Fibroblast of mammary gland (primary cell): ENCODE measurements at places on chromosomes 3 and 15.

DNA sequence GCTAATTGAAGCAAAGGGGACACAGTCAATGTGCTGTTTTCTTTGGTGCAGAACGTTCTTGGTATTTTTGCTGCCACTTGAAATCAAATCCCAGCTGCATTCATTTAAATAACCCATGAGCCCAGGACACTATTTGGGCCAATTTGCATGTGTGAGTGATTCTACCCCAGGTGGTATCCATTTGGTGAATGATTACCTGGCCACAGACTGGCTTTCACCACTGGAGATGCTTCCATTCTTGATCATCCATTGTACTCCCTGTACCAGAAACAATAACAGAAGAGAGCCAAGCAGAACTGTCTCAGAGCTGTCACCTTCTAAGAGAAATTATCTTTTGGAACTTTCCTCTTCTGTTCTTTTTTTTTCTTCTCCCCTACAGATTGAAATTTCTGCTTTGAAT, 139.7 kb upstream of the RARB start:
- DNase-seq, result no peak

DNA sequence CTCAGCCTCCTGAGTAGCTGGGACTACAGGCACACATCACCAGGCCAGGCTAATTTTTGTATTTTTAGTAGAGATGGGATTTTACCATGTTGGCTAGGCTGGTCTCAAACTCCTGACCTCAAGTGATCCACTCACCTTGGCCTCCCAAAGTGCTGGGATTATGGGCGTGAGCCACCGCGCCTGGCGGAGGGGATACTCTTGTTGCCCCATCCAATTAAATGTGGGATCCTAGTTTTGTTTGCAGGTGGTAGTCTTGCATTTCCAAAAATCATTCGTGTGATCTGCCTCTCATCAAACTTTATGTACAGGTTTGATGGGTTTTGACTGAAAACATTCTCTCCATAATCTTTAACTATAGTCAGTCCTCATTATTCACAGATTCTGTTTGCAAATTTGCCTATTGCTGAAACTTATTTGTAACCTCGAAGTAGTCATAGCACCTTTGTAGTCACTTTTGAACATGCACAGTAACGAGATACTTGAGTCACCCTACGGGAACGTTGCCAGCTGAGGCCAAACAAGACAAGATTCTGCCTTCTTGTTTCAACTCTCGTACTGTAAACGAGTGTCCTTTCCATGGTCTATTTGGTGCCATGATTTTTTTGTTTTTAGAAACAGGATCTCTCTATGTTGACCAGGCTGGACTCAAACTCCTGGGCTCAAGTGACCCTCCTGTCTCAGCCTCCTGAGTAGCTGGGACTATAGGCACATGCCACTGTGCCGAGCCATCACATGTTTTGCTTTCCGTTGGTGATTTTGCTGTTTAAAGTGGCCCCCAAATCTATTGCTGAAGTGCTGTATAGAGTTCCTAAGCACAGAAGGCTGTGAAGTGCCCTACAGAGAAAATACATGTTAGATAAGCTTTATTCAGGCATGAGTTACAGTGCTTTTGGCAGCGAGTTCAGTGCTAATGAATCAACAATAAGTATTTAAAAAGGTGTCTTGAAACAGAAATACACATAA, 8.1 kb upstream of the MAPK6 start:
- peak; percentile 97 for DNase-seq

DNA sequence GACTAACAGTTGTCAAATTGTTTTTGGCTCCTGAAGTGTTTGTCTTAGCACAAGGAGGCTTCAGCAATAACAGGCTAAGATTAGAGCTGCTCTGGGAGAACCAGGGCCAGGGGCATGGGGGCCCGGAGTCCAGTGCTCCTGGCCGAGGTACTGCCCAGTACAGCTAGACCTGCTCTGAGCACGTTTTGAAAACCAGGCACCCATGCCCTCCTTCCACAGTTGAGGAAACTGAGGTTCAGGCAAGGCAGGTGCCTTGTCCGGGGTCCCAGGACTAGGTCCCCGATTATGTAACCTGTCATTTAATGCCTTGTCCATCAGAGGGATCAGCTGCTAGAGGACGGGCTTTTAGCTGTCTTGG, 19.2 kb downstream of the KBTBD13 start:
- DNase-seq, result no peak

DNA sequence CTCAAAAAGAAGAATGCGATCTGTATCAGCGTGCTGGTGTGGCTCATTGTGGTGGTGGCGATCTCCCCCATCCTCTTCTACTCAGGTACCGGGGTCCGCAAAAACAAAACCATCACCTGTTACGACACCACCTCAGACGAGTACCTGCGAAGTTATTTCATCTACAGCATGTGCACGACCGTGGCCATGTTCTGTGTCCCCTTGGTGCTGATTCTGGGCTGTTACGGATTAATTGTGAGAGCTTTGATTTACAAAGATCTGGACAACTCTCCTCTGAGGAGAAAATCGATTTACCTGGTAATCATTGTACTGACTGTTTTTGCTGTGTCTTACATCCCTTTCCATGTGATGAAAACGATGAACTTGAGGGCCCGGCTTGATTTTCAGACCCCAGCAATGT, 1.3 kb downstream of the P2RY1 start:
- no peak for DNase-seq

DNA sequence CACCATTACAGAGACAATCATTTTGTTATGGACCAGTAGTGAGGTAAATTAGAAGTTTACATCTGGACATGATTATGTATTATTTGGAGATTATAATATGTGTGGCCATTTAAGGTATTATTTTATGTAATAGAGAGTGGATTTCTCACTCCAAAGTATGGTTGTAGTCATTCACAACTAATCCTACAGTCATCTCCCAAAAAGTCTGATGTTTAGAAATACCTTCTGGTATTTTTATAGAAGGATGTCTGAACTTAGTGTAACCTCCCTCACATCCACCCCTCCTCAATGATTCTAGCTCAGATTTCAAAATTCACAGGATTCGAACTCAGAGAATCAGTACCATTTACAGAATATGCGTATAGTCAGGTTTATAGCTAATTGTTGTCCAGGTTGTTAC, 346.6 kb upstream of the MEIS2 start:
- DNase-seq, result no peak

GRCh38 chr3:136366289-136366688, 116.1 kb downstream of the PCCB start:
- DNase-seq, result peak; percentile 80

DNA sequence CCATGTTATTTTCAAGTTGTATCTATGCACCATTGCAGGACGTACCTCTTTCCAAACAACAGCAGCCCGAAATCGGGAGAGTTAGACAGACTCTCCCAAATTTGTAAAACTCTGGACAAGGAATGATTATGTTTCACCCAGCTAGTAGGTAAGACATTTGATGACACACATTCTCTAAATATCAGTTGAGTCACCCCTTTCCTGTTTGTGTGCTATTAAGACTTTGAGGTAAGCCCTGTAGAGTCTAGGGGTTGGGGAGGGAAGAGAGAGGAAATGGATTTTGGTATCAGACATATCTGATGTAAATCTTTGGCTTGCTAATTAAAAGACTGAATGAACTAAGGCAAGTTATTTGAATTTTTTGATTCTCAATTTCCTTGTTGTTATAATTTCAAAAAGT, 999.0 kb downstream of the TUSC7 start:
- DNase-seq, result peak; percentile 29

GRCh38 chr3:76324101-76324500, 538.8 kb upstream of the ZNF717 start:
- no peak for DNase-seq

DNA sequence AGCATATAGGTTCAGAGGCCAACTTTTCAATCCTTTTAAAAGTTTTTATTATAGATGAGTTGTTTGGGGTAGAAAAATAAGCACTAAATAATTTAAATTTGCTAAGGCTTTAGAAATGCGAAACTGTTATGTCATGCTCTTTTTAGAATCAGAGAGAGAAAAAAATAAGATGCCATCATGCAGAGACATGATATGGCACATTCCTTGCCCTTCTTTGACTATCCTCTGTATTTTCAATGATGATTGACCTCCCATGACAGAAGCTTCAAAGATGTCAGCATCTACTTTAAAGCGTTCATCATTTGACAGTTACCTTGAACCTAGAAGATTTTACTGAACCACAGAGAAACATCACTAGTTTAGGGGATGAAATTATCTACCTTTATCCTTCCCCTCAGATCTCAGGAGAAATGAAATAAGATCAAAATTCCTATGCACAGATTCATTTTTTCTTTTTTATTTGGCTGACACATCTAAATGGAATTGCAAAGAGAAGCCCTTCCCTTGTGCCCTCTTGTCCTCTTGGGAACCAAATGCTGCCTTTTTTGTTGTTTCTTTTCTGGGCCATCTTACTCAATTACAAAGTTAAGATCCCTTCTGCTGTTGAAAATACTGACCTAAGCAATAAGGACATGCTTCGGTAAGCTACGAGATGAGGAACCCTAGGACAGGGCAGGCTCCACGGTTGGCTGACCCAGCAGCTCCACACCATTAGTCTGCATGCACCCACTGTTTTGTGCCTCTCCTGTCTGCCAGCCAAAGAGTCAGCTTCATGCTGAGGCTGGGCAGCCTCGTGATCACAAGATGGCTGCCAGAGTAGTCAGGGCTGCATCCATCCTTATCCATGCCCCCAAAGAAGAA, 289.7 kb upstream of the TPM1 start:
- DNase-seq, result peak; percentile 25

- DNase-seq, result no peak
Observed at GRCh38 chr15:22224241-22224671, 143.9 kb downstream of the OR4M2 start.

DNA sequence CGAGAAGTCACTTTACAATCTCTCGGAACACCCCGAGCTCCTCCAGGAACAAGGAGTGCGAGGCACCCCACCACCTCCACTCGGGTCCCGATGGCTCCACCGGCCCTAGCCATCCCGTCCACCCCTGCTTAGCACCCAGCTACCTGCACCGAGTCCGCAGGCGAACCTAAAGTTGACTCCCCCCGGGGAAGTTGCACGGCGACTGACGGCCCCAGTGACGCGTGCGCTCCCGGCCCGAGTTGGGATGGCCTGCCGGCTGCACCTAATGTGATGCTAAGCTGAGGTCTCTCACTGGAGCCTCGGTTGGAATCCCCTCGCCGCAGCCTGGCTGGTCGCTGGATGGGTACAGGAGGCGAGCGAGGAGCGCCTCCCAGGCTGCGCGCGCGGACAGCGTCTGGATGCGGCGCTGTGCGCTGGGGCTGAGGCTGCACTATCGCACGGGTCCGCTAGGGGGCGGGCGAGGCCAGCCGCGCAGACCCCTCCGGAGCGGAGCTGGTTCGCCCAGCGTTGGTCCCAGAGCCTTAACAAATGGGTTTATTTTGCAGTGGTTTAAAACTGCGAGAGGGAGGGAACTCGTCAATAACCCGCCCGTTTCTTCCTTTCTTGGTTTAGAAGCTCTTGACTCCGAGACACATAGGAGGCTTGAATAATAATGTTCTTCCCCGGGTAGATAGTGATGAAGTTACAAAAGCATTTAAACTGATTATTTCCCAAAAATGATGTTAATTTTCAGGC, at the start of gene OXTR:
OXTR (minus strand) TSS at position 526 of the 735 bp plus-strand sequence. CDS start 1,426 bp downstream, outside the sequence.
- peak; percentile 62 for DNase-seq

GRCh38 chr3:150317469-150317868, 90.6 kb upstream of the TSC22D2 start:
- no peak for DNase-seq

DNA sequence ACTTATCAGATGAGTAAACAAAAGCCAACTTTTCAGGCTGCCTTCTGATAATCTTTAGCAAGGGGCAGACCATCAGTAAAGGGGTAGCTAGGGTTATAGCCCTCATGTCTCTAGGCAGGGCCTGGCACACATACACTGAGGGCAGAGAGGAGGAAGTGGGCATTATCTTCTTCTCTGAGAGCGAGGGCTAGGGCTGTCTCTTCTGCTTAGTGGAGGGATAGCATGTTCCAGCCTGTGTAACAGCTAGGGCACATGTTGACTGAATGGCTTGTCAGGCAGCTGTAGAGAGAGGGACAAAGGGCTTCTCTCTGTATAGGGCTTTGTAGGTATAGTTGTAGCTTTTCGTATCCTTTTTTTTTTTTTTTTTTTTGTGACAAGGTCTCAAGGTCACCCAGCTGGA, 17.8 kb downstream of the CRTC3 start:
- DNase-seq, result no peak

DNA sequence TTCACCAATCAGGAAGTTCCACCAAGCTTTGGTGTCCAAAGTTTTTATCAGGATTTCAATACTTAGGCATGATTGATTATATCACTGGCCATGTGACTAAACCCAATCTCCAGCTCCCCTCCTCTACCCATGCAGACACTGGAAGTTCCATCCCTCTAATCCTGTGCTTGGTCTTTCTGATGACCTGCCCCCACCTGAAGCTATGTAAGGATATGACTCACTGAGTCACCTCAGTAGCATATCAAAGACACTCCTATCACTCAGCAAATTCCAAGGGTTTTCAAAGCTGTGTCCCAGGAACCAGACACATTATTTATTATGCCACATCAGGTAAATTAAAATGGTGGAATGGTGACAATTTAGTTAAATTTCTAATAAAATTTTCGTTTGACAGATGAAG, 158.9 kb downstream of the TAFA4 start:
- DNase-seq, result no peak

- no peak for DNase-seq
Observed at GRCh38 chr15:40893019-40893670, 1.1 kb upstream of the VPS18 start.

GRCh38 chr3:7146529-7146928, 285.6 kb downstream of the GRM7 start:
- DNase-seq, result no peak

- DNase-seq, result peak; percentile 74
Observed at GRCh38 chr3:30693470-30694120, 87.2 kb downstream of the TGFBR2 start.

- DNase-seq, result no peak
Observed at GRCh38 chr15:34953851-34954250, 15.7 kb downstream of the AQR start.

DNA sequence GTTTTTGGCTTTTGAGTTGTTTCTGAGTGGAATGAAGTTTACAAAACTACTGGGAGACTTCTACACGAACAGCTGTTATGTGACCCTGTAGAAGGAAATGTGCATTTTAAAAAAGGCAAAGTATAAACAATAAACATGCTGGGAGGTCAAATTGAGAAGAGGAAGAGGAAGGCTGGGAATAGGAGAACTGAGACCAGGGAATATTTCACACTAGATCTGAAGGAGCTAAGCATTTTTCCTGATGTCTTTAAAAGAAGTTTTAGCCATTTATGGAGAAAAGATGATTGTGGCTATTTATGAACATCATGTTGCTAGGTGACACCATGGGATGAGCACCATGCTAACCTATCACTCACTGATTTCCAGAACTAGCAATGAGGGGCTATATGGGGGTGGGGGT, 76.3 kb upstream of the FAM98B start:
- no peak for DNase-seq
